ENCODE measurements at places on chromosomes 5 and 9.

DNA sequence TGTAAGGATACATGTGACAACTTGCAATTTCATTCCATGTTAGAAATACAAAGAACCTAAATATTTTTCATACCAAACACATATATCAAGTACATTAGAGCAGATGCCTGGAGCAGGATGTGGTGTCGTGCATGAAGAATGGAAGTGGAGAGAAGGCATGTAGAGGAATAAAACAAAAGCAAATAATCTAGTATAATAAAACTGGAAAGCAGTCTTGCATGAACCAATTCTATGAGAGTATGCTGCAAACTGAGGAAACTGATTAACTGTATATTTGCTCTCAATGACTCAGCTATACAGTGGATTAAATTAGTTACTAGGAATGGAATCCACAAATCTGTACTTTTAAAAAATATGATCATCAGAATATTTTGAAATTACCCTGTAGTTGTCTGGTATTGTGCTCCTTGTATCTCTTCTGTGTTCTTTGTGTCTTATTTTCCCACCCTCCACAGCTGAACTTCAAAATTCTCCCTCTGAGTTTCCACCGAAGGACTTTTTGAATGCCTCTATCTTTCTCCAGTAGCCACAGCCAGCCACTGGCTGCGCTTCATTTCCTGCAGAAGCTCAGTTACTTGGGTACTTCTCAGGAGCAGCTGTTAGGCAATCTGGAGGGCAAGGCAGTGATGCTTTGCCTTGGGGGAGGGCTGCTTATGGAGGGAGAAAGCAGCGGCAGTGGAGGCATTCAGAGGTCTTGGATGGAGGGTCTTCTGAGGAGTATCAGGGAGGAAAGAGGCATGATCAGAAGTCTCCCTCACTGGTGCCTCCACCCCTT is 608.0 kb downstream of the BRINP1 start:
- DNase-seq: no peak

DNA sequence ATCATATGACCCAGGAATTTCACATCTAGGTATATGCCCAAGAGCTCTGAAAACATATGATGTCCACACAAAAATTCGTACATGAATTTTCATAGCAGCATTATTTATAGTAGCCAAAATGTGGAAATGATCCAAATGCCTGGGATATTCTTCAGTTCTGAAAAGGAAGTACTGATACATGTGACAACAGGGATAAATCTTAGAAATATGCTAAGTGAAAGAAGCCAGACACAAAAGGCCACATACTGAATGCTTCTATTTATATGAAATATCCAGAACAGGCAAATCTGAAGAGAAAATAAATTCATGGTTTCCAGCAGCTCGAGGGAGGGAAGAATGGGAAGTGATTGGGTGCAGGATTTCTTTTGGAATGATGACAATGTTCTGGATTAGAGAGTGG is 16.8 kb upstream of the ZBTB43 start:
- no peak for DNase-seq

DNA sequence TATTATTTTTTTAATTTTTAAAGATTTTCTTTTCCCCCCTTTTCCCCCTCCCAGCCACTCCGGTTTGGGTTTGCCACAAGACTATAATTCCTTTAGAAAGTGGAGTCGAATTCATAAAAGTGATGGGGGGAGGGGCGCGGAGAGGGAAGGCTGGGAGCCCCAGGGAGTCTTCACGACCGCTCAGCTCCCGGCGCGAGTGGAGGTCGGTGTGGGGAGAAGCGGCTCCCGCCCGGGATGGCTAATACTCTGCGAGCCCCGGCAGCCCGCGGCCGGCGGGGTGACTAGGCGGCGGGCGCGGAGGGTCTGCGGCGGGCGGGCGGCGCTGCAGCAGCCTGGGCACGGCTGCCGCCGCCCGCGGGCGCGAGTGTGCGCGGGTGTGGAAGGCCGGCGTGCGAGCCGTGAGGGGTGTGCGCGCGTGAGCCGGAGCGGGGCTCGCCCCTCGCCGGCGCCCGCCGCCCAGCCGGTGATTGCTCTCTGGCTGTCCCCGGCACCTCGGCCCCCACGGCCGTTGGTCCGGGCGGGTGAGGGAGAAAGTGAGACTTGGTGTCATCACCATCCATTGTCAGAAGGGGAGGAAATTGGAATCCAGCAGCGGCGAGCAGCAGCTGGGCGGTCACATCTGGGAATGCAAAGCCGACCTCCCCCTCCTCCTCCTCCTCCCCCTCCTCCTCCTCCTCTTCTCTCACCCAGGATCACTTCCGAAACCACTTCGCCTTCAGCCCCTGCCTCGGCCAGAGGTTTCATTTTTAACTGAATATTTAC is at the start of gene PARP8:
Gene PARP8, plus strand, starts transcription at position 377 of the 762 bp plus-strand sequence. CDS start 459 bp downstream, outside the sequence.
- DNase-seq: peak; percentile 14

DNA sequence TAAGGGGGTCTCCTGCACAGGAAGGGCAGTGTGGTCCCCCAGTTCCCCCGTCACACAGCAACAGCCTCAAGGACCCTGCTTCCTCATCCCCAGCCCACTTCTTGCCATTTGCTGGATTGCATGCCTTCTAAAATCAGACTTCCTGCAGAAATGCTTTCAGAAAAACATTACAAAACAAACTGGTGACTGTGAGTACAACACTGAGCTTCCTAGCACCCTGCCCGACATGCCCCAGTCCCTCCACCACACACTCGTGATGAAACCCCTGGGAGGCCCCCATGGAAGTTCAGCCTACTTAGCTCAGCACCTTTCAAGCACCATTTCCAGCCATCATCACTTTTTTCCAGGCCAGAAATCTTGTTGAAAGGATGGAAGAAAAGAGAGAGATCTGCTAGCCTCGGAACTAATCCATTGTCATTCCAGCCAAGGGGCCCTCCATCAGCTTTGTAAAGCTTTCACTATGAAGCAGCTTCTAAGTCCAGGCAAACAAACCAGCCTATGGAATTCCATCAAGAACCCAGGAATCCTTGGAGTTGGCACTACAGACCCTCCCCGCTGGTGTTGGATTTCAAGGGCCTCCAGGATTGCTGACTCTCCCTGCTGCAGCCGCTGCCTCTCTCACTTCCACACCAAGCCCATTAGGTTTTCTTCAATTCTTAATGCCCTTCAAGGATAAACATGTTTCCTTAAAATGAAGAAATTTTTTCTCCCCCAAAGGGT is 114.6 kb downstream of the C5orf15 start:
- DNase-seq: no peak

GRCh38 chr5:177462021-177462670 is 11.3 kb downstream of the DBN1 start:
- DNase-seq: no peak

DNA sequence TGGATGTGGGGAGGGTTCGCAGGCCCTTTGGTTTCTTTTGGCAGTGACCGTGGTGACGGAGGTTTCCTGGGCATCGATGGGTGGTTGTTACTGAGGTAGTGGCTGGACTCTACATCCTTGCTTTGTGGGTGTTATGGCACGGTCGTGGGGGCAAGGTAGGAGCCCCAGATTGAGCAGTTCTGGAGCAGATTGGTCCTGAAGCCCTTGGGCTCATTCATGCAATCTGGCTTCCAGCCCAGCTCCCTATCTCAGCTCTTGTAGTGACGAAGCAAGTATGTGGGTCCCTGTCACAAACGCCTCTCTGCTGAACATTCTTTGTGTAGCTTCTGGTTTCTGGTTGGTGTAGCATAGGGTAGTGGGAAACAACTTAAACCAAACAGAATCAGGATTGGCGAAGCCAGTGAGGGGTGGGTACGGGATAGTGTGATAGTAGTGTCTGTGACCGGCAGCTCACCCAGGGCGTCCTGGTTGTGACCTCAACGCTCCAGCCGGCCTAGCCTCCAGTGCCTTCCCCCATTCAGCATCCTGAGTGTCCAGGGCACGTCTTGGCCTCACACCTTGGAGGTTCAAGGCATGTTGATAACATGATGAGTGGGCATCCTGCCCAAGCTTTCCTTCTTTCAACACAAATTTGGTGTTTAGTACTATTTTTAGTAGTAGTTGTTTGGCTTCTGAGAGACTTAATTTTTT is 2.9 kb downstream of the NDUFS6 start:
- DNase-seq: no peak

- no peak for DNase-seq
Measured at GRCh38 chr5:134837530-134838181, 8.1 kb upstream of the C5orf24 start.

DNA sequence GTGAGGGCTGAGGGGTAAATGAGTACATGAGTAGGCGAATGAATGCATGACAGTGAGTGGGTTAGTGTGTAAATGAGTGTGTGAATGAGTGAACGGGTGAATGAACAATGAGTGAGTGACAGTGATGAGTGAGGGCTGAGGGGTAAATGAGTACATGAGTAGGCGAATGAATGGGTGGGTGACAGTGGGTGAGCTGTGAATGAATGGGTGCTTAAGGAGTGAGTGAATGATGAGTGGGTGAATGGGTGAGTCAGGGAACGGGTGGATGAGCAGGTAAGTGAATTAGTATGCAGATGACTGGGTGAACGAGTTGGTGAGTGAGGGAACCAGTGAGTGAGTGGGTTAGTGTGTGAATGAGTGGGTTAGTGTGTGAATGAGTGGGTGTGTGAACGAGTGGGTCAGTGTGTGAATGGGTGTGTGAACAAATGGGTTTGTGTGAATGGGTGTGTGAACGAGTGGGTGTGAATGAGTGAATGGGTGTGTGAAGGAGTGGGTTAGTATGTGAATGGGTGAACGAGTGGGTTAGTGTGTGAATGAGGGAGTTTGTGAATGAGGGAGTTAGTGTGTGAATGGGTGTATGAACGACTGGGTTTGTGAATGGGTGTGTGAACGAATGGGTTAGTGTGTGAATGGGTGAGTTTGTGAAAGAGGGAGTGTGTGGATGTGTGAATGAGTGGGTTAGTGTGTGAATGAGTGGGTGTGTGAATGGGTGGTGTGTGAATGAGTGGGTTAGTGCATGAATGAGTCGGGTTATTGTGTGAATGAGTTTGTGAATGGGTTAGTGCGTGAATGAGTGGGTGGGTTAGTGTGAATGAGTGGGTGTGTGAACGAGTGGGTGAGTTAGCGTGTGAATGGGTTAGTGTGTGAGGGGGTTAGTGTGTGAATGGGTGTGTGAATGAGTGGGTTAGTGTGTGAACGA is 32.9 kb downstream of the NKD2 start:
- DNase-seq: peak; percentile 57

DNA sequence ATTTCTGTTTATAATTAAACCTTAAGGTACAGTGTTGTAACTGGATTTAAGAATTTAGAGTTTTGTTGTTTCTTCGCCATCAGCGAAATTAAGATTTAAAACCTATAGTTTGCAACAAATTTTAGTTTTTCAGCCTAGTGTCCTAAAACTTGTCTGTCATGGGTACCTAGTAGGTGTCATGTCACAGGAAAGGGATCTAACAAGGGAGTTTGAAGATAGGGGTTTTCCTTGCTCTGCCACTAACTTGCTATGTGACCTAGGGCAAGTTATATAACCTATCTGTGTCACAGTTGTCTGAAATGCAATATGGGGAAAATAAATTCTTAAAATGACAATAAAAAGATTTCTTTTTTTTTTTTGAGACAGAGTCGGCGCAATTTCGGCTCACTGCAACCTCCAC is 9.2 kb upstream of the ABL1 start:
- no peak for DNase-seq

DNA sequence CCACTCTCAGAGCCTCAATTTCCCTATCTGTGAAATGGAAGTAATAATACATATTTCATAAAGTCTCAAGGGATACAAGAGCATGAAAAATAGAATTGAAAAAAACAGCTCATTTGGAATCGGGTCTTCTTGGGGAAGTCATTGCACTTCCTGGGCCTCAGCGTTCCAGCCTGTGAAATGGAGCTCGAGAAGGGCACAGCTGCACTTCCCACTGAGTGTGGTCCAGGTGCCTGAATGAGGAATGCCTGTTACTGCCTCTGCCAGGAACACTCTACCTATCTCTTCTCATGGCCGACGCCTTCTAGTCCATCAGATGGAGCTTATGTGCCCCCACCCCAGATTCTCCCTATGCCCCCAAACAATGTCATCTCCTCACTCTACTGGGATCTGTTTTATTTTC is 924 bp upstream of the NEURL1B start:
- no peak for DNase-seq

GRCh38 chr5:6573651-6574101 is 59.2 kb downstream of the NSUN2 start:
- DNase-seq: no peak

Measured in putamen (tissue), 1 donor.